ENCODE measurements at places on chromosomes 13 and 19.

DNA sequence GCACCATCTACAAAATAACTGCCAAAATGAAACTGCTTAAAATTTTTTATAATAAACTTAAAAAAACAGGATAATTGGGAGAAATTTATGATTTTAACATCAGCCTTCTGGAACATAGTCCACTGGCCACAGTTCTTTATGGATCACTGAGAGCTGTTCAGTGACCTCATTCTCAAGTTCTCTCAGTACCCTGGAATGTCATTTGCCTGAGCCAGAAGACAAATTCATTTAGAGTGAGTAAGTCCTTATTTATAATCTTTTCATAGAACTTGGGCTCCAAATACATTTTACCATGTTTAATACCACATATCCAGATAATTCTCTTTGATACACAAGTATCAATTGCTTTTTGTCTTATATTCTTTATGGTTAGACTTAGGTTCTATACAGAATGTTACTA, 87.6 kb downstream of the CAB39L start:
- no peak for DNase-seq

DNA sequence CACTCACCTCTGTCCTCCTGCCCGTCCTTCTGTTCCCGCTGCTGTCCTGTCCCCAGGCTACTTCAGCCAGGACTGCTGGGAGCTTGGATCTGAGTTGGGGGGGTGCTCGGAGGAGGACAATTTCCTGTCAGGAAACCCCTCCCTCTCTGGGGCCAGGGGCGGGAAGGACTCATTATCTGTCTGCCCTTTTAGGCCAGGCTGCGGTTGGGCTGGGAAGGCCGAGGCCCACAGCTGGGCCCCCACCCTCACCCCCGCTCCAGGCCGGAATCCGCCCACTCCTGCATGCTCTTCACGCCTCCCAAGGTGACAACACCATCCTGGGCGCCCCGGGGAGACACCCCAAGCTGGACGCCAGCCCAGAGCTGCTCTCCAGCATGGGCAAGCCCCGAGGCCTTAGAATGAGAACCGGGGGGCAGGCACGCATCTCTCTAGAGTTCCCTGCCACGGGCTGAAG, at the start of gene EXOC3L2:
Gene EXOC3L2 (minus strand): TSS at position 74 of the 454 bp plus-strand sequence. CDS start 6,362 bp downstream, outside the sequence.
- DNase-seq = no peak

- DNase-seq = no peak
Measured at GRCh38 chr13:109336730-109337129, 449.7 kb downstream of the IRS2 start.

GRCh38 chr13:52137489-52137888, 8.6 kb upstream of the NEK5 start:
- no peak for DNase-seq

DNA sequence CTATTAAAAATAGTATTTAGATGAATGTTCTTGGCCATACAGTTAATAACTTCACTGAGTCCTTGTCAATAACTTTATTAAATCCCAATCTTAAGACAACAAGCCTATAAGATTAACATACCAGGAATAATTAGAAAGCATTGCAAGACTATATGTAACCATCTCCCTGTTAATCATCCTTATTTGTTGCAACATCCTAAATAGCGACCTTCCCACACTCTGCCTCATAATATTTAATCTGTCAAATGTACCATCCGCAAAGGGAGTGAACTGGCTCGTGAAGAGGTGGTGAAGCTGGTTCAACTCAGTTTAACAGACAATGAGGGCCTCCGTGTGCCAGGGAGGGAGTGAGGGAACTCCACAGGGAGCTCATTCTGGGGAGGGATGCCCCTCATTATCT, 33.9 kb downstream of the KL start:
- no peak for DNase-seq

- no peak for DNase-seq
Measured at GRCh38 chr13:28579322-28579721, 79.6 kb upstream of the POMP start.

GRCh38 chr19:44903602-44904425, 1.8 kb upstream of the APOE start:
- peak; percentile 77 for DNase-seq

Measured in activated CD4-positive, CD25-positive, alpha-beta regulatory T cell (primary cell).